ENCODE measurements at places on chromosomes 16 and 17.

DNA sequence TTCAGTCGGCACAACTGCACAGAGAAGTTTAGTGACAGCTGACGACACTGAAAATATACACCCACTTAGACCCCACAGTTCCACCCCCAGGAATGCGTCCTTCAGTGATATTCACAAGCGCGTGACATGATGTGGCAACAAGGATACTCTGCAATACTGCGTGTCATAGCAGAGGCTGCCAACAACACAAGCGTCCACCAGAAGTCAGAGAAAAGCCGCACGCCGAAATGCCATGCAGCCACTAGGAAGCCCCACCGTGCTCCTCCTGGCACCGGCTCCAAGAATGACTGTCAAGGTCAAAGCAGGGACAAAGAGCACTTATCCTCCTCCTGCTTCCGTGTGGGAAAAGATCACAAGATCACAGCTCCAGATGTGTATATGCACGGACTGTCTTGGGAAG lies 3.5 kb downstream of the ATP2A3 start:
- peak; percentile 64 for DNase-seq

DNA sequence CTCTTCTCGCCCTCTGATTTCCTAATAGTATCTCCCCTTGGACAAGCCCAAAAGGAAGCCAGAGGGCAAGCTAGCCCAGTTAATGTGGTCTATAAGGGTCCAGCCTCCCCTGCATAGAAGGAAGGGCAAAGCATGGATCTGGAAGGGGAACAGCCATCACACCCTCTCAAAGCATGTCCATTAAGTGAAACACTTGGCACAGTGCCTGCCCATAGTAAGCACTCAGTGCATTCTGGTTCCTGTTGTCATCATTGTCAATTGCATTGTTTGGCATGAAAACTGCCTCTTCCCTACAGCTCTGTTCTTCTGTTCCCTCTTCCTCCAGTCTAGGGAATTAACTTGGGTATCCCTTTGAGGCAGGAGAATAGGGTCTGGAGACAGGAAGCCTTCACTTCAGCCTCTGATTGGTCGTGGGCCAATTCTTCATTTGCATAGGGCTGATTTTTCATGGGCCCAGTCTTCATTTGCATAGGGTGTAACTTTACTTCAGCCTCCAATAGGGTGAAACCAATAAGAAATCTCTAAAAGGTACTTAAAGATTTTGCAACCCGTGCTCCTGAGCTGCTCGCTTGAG lies 81.4 kb downstream of the C17orf67 start:
- no peak for DNase-seq

GRCh38 chr16:89823087-89823823 lies 5.0 kb upstream of the SPIRE2 start:
- no peak for DNase-seq

DNA sequence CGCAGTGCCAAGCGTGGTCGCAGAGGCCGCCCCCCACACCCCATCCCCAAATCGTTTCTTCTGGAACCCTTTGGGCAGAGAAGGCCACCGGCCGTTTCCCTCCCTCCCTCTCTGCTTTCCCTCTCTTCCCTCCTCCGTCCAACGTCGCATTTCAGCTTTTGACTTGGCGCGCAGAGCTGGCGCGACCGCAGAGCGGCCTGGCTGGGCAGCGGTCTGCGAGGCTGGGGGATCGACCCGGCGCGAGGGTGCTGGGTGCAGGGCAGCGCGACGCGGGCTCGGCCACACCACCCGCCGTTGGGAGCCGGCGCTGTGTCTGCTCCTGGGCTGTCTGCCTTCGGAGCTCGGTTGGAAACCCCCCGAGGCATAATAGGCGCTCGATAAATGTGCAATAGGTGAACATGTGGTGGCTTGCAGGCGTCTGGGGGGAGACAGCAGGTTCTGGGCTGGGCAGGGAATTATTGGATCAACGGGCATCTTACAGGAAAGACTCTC lies 2.8 kb upstream of the NTN3 start:
- no peak for DNase-seq

DNA sequence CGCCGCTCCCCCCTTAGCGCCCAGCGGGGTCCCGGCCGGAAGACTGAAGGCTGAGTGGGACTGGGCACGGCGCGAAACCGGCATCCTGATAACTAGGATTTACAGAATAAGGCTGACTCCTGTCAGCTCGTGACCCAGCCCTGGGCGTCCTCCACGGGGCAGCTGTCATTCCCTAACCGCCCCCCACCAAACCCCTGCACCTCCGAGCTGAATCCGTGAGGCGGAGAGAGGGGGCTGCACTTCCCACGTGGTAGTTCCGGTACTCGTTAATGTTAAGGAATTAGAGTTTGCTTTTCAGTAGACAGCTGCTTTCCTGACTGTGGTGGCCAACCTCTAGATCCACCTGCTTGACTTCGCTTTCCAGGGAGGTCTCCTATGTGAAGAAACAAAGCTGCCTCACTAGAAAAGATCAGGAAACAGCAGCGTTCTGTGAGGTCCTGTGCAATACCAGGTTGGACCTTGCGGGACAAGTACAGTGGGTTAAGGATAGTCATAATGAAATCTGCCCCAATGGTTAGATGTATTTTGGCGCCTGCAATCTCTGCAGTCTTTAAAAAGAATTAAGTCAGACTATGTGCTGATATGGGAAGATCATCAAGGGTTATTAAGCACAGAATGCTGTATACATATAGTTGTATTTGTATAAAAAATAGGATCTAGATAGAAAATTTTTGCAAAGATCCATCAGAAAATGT lies 1.1 kb upstream of the WBP2 start:
- DNase-seq = no peak
